C1 segment of cervical spinal cord (tissue), 14 donors: ENCODE measurements at places on chromosomes 6 and 20.

GRCh38 chr6:143961886-143962878, 45.9 kb downstream of the PLAGL1 start:
- DNase-seq, result no peak

DNA sequence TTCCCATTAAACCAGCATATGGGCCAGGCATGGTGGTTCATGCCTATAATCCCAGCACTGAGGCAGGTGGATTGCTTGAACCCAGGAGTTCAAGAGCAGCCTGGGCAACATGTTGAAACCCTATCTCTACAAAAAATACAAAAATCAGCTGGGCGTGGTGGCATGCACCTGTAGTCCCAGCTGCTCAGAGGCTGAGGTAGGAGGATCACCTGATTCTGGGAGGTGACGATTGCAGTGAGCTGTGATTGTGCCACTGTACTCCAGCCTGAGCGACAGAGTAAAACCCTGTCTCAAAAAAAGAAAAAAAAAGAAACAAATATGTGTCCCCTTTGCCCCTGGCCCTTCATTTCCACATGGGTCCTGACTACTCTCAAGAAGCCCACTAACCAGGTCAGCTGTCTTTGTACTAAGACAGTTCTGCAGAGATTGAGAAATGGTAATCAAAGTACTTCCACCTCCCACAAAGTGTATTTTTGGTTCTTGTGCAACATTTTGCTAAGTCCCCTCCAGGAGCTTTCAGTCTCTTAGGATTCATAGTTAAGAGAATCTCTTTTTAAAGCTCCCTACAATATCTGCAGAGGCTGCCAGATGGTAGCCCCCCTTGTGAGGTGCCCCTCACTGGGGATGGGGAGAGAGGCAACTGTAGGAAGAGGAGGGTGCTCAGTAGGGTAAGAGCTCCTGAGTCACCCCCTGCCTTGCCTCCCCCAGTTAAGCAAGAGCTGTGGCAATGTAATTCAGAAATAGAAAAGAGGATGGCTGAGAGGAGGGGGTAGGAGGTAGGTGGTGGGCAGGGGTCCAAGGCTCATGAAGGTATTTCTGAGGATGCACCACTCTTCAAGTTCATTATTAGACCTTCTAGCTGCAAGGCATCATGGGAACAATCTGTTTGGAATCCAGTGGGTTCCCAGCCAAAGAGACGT, 16.5 kb upstream of the WFDC2 start:
- no peak for DNase-seq

- no peak for DNase-seq
Measured at GRCh38 chr20:14384416-14385175, 47.2 kb upstream of the FLRT3 start.

DNA sequence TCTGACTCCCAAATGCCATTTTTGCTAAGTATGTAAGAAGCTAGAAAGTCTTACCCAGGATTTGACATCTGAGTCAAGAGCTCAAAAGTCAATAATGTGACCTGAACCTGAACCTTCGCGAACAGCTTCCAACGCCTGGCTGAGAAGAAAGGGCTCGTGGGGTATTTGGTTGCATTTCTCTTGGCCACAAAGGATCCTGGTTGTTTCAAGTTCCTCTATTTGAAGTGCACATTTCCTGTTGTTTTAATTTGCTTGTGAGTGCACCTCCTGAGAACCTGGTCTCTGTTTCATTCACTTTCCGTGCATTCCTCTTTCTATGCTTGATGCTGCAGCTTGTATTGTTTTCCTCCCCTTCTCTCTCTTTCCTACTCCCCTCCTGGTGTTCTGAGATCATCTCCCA, 212.5 kb downstream of the FOXA2 start:
- DNase-seq, result no peak

DNA sequence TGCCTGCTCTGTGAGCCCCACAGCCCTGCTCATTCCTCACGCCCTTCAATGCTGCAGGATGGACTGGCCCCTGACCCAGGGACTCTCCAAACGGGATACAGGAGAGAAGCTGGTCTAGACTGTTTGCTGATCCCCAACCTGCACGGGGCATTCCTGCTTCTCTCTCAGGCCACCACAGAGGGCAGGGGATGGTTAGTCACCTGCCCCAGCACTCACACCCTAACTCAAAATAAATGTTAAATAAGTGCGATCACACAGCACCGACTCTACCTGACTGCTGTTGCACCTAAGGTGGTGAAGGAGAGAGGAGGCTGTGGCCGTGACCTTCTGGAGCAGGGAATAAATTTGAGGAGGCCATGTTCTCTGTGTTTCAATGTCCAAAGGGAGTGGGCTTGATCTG, 39.9 kb upstream of the TGM6 start:
- DNase-seq, result no peak

DNA sequence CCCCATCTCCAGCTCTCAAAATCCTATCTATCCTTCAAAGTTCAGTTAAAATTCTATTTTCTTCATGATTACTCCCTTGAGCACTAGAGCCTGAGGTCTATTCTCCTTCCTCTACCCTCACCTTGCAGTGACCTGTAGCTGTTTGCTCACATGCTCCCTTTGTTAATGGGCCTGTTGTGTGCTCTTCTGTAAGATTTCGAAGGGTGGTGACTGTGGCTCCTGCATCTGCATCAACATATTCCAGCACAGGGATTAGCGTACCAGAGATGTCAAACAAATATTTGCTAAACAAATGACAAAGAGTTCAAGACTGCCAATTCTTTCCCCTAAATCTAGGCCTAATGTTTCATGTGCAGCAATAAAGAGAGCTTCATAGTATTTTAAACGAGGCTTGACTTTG, 69.5 kb downstream of the ELOVL5 start:
- no peak for DNase-seq

GRCh38 chr20:31605902-31606803, 1.1 kb downstream of the ID1 start:
- no peak for DNase-seq

DNA sequence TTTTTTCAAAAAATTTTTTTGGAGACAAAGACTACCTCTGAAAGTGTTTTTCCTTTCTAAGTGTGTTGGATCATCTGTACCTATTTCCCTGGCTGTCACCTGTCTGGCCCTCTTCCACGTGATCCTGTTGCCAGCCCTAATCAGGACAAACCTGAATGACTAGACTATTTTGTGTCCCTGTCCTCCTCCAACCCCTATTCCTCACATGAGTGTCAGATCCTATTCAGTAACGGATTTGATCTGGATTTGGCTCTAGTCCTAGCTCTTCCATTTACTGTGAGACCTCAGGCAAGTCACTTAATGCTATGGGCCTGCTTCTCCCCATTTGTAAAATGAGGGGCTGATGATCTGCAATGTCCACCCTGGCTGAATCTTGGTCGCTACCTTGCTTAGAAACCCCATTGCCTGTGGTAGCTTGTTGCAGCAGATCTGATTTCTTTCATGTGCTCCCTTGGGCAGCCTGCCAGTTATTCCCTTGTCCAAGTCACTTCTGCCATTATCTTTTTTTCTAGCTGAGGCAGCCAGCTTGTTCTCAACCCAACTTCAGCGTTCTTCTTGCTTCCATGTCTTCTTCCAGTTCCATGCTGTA, 4.8 kb downstream of the PHF20 start:
- peak; percentile 16 for DNase-seq

- peak; percentile 35 for DNase-seq
Measured at GRCh38 chr6:53023323-53023722, 28.2 kb upstream of the GSTA4 start.

DNA sequence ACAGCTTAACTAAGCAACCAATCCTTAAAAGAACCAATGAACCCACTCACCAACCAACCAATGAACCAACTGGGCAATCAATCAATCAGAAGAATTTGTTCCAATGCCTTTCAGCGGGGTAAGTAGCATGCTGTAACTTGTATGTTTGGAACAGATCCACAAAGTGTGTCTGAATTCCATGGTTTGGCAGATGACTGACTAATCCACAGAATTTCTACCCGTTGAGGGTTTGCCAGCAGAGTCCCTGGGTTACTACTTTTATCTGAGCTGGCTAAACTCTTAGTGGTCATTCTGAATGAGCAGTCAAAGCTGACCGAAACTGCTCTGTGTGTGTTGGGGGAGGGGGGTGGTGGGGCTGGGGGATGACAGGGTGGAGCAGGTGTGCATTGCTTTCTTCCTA, 125.0 kb upstream of the JAG1 start:
- no peak for DNase-seq

GRCh38 chr20:32479697-32480171, 105.4 kb downstream of the NOL4L start:
- no peak for DNase-seq
